Eye (tissue), 1 donor: ENCODE measurements at places on chromosomes 3 and 15.

DNA sequence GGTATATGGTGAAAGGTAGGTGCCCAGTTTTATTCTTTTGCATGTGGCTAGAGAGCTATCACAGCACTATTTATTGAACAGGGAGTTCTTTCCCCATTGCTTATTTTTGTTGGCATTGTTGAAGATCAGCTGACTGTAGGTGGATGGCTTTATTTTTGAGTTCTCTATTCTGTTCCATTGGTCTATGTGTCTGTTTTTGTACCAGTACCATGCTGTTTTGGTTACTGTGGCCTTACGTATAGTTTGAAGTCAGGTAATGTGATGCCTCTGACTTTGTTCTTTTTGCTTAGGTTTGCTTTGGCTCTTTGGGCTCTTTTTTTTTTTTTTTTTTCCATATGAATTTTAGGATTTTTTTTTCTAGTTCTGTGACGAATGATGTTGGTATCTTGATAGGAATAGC is 139.2 kb upstream of the CTNNB1 start:
- no peak for DNase-seq

- DNase-seq, result no peak
Observed at GRCh38 chr15:74010929-74011540, 16.5 kb downstream of the PML start.

GRCh38 chr15:75867449-75867848 is 24.2 kb downstream of the UBE2Q2 start:
- DNase-seq, result no peak

DNA sequence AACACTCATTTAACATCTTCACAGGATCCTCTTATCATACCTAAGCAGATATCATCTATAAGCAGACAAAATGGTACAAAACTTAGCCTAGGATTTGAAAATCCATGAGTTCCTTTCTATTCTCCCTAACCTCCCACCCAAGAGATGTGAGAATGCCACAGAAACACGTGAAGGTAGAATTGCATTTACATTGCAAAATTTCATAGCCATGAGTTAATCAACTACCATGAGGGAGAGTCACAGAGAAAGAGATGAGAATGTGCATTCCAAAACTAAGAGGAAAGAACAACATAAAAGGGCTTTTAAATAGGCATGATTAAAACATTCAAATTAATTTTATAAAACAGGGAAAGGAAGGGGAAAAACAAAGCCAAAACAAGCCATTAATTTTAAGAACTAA is 806.2 kb downstream of the NTRK3 start:
- no peak for DNase-seq

DNA sequence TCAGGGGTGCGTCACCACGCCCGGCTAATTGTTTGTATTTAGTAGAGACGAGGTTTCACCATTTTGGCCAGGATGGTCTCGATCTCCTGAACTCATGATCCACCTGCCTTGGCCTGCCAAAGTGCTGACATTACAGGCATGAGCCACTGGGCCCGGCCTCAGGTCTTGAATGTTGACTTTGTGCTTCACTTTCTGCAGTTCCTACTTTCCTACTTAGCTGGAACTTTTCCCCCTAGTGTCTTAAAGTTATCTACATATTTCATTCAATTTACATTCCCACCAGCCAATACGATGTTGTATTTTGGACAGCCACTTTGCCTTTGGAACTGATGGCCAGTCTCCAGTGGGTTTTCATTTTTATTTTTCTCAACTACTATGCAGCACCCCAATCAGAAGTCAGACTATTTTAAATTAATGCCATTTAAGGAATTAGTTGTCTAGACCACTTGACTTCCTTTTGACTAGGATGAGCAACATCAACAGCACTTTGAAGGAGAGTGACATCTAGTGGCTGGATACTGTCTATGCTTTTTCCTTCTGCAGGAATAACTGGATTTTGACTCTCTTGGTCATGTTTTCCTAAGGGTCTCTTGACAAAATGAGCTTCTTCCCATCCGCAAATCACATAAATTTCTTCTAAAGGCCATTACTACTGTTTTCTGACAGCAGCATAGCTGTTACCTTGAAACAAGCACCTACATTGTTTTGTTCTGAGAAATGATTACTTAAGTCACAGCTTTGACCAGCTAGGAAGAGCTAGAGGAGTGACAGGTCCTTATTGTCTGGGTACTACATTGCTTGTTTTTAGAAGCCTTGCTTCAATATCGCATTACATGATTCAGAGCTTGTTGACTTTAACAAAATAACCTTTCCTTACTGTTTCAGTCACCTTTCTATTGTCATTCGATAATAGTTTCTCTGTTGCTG is 140.2 kb downstream of the ITPR1 start:
- DNase-seq, result peak; percentile 81

DNA sequence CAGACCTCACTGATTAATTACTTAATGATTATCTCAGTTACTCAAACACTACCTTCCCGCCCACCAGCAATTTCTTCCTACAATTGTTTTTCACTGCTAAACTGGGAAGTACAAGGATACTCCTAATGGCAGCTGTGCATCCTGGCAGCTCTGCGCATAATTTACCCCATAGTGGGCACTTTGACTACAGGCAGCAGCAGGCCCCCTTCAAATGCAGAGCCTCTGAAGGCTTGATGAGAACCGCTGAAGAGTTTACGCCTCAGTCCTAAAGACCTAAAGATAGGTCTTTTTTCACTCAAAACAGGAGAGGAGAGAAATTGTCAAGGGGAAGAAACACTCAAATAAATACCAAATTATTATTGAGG is 10.7 kb downstream of the CCDC32 start:
- no peak for DNase-seq

GRCh38 chr3:177195242-177195991 is 1.9 kb downstream of the TBL1XR1 start:
- DNase-seq, result peak; percentile 77

DNA sequence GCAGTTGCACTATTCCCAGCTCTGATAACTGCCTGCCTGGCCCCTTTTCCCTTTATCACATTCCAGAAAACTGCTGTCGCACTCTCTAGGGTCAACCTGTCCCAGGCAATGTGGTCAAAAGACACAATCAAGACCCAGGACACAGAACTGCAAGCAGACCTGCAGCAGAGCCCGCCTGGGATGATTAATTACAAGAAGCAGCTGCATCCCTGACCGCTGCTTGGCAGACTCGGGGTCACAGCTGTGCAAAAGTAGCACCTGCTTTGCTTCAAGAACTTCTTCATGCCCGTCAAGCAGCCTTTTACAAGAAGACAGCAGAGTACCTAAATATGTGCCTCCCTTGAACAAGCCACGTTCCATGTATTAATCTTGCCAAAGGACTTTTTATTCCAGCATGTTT is 120.0 kb upstream of the ST8SIA2 start:
- no peak for DNase-seq

- DNase-seq, result no peak
Observed at GRCh38 chr3:50260942-50261441, 8.0 kb upstream of the SEMA3B start.

GRCh38 chr15:77342807-77343206 is 77.1 kb downstream of the PEAK1 start:
- no peak for DNase-seq

DNA sequence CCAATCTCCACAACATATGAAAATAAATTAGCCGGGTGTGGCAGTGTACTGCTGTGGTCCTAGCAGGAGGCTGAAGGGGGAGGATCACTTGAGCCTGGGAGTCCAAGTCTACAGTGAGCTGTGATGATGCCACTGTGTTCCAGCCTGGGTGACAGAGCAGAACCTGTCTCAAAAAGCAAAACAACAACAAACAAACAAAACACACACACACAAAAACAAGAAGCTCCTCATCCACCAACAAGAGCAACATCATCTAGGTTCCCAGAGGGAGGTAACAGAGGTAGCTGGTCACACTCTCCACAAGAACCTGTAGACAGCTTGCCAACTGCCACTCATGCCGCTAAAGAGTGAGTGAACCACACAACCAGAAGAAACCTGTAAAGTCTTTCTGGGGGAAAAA is 34.8 kb downstream of the PTPN9 start:
- no peak for DNase-seq

GRCh38 chr3:117666812-117667211 is 957.2 kb downstream of the TUSC7 start:
- no peak for DNase-seq
